Colonic mucosa (tissue), 4 donors: ENCODE measurements at places on chromosomes 11 and 22. TPM values are rescaled to one million over a fixed set of nuclear protein-coding genes. Genes with fewer than 3 reads are reported as not detected.

C11orf21 gene
- total RNA-seq = 0.52 TPM

FAM180B gene
- not detected for total RNA-seq

SNX15 gene
- 37.7 TPM for total RNA-seq

MUC6 gene
- 0.10 TPM for total RNA-seq

IL18 gene
- 63.4 TPM for total RNA-seq

SMTNL1 gene
- not detected for total RNA-seq

APOL4 gene
- total RNA-seq = 1.9 TPM

SELENOO gene
- 36.9 TPM for total RNA-seq

GRIK4 gene
- 0.21 TPM for total RNA-seq

TRIM44 gene
- total RNA-seq = 47.0 TPM

LSP1 gene
- 23.0 TPM for total RNA-seq

VSIG2 gene
- total RNA-seq = 155 TPM

RGL4 gene
- 0.35 TPM for total RNA-seq

TRPM5 gene
- 1.3 TPM for total RNA-seq

UBQLN3 gene
- total RNA-seq = not detected

TSSK2 gene
- total RNA-seq = not detected

RAB38 gene
- total RNA-seq = 1.6 TPM

FXYD2 gene
- total RNA-seq = 0.98 TPM

MMP11 gene
- total RNA-seq = 2.3 TPM

MEI1 gene
- 1.9 TPM for total RNA-seq

KIRREL3 gene
- total RNA-seq = 0.61 TPM

TREH gene
- 2.4 TPM for total RNA-seq

POU2AF3 gene
- 4.5 TPM for total RNA-seq

CYB561A3 gene
- total RNA-seq = 88.5 TPM

FEN1 gene
- 14.4 TPM for total RNA-seq

KRTAP5-1 gene
- not detected for total RNA-seq

OR51B2 gene
- not detected for total RNA-seq

MMP1 gene
- total RNA-seq = 2.9 TPM

KDM4D gene
- not detected for total RNA-seq

SGSM1 gene
- 3.3 TPM for total RNA-seq
